Activated T-cell treated with anti-CD3 and anti-CD28 coated beads for 24 hours (primary cell): ENCODE measurements at places on chromosomes 2 and 18.

DNA sequence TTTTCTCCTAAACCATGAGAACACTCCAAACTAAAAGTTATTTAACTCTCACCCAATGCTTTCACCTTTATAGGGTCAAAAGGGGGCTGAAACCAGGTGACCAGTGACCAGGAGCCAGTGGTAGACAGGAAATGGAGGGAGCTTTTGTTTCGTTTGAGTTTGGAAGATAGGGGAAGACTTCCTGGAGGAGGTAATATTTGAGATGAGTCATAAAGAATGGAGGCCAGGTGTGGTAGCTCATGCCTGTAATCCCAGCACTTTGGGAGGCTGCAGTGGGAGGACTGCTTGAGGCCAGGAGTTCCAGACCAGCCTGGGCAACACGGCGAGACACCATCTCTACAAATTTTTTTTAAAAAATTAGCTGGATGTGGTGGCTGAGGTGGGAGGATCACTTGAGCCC, 8.5 kb downstream of the FAM161A start:
- no peak for DNase-seq

GRCh38 chr2:137964066-137964858, at the start of gene HNMT:
Gene HNMT (plus strand): TSS chr2:137964473. CDS start chr2:137964492, 19 bp downstream.
- DNase-seq: no peak

- DNase-seq: no peak
These were observed 105.6 kb downstream of the ANTXR1 start for GRCh38 chr2:69118609-69119008.

- DNase-seq: no peak
These were observed 1.1 kb downstream of the GREB1 start for GRCh38 chr2:11534746-11535484.

DNA sequence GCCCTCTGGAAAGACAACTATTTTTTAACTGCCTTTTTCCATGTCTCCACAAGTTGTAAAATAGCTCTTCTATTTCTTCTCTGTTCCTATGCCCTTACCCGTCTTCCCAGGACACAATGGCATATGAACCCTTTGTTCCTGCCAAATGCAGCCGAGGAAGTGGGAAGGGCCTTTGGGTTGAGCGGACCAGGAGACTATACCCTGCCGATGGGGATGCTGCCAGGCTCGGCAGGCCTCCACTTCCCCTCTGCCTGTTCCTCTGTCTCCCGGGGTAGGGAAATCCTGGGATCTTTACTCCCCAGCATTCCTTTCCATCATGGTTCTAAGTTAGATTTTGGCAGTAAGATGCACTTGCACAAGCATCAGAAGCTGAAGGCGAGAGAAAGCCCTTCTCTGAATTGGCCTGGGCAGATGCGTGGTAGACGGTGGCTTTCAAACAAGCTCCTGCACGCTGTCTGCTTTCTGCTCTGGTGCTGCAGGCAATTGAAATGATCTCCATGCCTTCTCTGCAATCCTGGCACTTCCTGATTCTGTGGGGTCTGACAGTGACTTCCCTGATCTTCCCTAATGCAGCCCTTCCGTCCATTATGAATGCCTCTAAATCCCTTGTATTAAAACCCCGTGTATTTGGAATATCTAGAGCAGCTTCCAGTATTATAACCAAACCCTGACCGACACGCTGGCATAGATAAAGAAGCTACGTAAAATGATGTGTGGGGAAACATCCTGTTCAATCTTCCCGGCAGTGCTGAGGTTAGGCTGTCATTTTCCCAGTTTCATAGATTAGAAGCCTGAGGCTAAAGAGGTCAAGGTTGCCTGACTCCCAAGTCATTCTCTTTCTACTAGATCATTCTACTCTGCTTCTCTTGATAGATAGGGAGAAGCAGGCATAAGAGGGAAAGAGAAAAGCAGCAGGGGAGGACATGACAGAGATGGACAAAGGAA, 69.8 kb downstream of the MCFD2 start:
- no peak for DNase-seq

DNA sequence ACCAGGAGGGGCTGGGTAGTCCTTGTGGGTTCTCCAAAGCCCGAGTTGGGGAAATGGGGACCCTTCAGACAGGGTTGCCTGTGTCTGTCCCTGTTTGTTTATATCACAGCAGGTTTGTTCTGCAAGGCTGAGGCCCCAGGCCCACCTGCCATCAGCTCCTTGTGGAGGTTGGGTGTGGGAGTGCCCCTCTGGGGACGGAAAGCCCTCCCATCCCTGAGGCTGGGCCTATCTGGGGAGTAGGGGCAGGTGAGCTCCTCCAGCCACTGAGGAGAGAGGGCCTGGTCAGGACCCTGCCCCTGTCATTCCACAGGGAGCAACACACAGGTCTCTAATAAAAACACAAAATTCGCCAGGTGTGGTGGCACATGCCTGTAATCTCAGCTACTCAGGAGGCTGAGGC, 23.3 kb upstream of the EFHD1 start:
- DNase-seq: no peak

DNA sequence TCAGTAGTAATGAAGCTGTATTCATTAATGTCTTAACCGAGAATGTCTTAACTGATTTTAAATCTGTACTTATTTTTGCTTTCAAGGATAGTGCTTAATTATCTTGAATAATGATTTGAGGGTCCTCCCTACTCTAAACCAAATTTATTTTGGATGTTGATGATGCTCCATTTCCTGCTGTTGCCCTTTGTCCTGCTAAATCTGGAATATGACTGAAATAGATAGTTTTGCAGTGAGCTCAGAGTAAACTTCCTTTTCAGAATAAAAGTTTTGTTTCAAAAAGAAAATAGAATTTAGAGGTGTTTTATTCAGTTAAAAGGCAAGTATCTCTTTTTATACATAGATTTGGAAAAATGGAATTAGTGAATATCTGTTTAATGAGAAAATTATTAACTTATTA, 8.1 kb downstream of the NBEAL1 start:
- DNase-seq: no peak

GRCh38 chr2:25053041-25053440, 11.2 kb downstream of the EFR3B start:
- DNase-seq: no peak

DNA sequence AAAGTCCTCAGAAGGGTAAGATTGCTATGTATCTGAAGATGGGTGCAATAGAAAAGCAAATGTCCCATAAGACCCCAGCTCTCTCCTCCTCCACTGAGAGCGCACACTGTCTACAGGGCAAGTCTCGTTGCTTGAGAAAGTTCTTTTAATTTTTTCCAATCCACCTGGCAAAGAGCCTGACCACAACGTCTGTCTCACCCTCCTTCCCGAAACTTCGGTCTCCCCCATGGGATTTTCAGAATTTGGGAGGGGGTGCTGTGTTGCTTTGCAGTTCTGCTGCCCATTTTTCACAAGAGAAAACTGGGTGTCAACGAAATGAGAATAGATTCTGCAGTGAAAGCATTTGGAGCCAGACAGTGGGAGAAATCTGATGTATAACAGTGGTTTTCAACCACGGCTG, 40.4 kb downstream of the SERTAD2 start:
- DNase-seq: no peak

GRCh38 chr2:69113627-69114026, 100.6 kb downstream of the ANTXR1 start:
- DNase-seq: no peak

DNA sequence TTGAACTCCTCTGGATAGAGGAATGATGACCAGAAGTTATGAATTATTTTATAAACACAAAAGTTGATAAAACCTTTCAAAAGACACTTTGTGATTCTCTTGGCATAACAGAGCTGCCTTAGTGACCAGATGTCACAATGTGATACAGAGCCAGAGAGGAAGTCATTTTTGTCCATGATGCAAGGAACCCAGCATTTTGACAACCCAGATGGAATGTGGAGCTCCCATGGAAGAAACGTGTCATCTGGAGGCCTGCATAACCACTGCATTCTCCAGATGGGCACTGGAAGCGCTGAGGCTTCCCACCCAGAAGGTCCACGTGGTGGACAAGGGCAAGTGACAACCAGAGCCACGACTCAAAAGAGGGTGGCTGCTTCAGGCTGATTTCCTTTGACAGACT, 30.1 kb downstream of the HRH4 start:
- DNase-seq: no peak

- DNase-seq: no peak
These were observed 304.2 kb downstream of the CYP26B1 start for GRCh38 chr2:71843391-71843850.

GRCh38 chr2:219469186-219469724, 29.4 kb upstream of the GMPPA start:
- no peak for DNase-seq

GRCh38 chr2:199861132-199861774, 10.3 kb upstream of the FTCDNL1 start:
- DNase-seq: no peak

- DNase-seq: no peak
These were observed 83.0 kb upstream of the LTBP1 start for GRCh38 chr2:32863803-32864202.

DNA sequence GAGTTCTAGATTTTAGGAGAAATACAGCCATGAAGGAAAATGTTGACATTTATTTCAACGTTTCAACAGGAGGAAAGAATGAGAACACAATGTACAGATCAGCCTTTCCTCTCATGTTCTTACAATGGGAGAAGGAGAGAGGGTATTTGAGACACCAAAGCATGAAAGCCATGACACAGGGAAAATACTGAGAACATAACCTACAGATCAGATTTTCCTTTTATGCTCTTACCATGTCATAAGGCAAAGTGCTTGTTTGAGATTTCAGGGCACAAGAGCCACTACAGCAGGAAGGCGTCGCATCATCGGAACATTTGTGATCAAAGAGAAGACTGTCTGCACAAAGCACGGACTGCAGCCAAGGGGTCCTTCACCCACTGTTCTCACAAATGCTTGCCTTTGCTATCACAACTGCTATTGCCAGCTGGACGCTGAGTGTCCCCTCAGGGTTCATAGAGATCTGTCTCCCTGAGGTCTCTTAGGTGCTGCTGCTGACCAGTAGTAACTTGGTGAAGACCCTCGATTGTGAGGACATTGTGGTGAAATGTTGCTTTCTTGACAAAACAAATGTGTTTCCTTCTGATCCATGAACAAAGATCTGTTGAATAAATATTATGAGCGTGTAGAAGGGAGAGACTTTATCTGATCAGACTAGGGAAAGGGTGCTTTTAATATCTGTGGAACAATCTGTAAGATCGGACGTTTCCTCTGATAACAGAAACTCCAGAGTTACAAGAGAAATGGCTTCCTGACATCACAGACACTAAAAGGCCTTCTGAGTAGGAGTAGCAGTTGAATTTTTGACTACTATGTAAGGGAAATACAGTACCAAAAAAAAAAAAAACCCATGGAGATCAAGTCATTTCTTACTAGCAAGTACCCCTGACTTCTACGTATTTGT, 6.4 kb upstream of the IL1RL1 start:
- DNase-seq: no peak

- DNase-seq: no peak
These were observed 47.4 kb downstream of the TRPM8 start for GRCh38 chr2:233964581-233964980.

- no peak for DNase-seq
These were observed 173.1 kb upstream of the ID2 start for GRCh38 chr2:8508766-8509165.

- no peak for DNase-seq
These were observed 61.0 kb downstream of the AQP4 start for GRCh38 chr18:26804519-26804918.

DNA sequence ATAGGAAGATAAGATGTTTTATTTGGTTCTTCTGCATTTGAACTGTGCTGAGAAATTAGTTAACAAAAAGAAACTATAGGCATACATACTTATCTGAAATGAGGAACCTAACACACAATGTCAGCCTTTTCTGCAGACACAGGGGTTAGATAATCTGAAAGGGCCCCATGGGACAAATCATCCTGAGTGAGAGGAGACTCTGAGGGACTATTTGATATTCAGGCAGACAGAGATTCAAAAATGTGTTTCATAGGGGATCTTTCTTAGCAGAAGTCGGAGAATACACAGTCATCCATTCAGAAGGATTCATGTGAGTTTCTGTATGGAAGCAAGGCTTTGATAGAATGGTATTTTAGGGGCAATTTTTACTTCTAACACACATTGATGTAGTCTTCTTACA, 79.1 kb downstream of the NCKAP5 start:
- no peak for DNase-seq

DNA sequence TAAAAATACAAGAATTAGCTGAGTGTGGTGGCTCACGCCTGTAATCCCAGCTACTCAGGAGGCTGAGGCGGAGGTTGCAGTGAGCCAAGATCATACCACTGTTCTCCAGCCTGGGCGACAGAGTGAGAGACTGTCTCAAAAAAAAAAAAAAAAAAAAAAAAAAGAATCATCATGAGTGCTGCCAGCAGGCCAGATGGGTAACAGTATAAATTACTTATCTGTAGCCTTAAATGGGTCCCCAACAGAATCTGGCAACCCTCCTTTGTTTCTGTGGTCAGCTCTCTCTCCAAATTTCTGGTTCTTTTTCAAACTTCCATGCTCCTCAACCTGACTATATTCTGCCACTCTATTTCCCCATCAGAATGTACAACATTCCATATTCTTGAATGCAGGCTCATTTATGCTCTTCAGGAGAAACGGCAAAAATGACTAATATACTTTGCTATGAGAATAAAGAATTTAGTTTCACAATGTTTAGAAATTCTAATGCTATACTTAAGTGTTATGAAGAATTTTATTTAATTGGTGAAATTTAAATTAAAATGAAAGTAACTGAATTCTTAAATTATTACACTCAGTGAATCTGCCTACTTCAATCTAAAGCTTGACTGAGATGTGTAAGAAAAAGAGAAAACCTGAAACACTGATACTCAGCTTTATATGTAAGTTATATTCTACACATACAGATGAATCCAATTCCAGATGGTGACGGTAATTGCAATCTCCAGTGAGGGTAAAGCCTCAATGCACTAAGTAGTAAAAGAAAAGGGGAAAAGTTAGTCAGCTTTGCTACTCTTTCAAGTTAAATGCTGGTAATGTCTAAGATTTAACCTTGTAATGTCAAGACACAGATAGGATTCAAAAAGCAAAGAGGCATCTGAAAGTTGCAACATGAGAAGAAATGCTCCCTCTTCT, 24.8 kb downstream of the LPIN2 start:
- DNase-seq: no peak

DNA sequence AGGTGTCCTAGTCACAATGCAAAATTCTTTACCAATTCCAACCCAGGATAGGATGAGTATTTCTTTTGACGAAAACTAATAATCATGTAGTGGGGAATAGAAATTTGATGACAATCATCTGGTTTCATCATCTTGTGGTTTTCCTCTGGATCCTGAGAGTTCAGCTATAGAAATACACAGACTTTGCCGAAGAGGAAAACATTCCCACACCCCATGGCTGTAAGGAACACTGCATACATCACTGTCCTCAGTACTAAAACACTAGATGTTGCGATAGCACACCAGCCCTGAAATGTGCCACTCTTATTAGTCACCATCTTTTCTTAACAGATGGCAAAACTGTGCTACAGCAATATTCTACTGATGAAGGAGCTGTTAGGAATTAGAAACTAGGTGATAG, 29.4 kb downstream of the CERKL start:
- no peak for DNase-seq
